NCI-H69 (cell line): ENCODE measurements at places on chromosomes 1 and 21.

DNA sequence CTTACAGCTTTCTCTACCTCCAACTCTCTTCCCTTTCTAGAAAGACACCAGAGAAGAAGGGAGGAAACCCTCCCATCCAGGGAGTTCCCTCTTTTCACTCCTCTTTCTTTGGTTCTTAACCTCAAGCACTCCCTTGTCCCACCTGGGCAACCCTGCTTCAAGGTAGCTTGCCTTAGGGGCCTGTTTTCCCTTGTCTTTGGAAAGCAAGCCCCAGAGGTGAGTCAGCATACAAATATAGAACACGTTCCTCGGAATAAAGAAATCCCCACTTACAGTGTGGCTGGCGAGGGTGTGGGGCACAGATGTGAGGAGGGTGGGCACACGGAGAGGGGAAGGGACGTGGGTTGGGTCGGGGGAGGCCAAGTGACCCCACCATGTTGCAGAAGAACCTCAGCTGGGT lies 26.1 kb upstream of the KCNE2 start:
- no peak for DNase-seq

- no peak for DNase-seq
Observed at GRCh38 chr1:97332716-97333115, 588.1 kb downstream of the DPYD start.

DNA sequence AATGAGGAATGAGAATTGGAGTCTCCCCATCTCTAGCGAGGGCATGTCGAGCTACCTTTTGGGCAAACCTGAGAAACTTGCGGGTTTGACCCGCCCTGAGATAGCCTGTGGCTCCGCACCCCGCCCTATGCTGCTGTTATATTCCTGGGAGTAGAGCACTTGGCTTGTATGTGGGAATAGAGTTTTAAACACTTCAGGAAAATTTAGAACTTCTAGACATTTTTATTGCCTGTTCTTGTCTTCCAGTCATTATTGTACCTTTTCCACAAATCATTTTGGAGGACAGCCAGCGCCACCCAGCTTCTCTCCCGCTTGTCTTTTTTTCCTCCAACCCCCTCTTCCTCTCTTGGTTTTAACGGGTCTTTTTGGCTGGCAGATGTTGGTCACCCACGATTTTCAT lies 738 bp downstream of the GNPAT start:
- DNase-seq: peak; percentile 59

DNA sequence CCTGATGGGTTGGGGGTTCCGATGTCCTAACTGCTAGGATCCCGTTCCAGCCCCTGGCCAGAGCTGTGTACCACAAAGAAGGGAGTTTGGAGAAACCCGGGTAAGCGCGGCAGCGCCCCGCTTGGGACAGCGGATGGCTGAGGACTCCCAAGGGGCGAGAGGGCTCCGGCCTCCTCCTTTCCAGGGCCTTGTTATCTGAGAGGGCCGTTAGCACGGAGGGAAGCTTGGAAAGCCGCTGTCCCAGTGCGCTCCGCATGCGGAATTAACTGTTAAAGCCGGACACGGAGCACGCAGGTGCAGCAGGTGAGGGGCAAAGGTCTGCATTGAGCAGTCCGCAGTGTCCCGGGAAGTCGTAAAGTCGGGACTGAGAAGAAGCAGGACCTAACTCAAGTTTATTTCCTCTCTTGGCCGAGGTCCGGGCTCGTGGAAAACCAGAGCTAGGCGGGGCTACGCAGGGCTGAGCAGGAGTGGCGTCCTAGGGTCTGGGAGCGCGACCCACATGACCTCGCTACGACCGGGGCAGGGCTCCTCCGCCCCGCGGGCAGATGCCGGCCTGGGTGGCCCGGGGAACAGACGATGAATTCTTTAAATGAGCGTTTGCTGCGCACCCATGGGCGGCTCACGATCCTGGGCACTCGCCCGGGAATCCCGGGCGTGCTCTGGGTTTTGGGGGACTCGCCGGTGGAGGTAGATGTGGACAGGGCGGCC lies 4.5 kb downstream of the LHX4 start:
- no peak for DNase-seq

DNA sequence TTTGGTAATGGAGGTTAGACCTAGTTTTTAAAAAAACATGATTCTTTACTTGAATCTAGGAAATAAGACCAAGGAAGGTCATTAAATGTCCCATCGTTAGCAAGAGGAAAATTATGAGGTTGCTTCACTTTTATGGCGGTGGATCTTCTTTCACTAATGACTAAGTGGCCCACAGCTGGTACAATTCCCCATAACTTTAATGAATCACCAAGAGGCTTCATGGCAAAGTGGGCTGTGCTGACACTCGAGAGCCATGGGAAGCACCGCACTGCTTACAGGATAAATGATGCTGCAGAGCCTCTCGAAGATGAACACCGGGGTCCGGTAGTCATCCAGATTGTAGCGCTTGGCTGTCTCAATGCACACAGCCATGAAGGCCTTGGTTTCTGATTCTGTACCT lies 108.8 kb downstream of the UBR4 start:
- no peak for DNase-seq

GRCh38 chr1:119462964-119463363 lies 44.0 kb upstream of the HSD3B1 start:
- peak; percentile 4 for DNase-seq

- DNase-seq: no peak
Observed at GRCh38 chr21:35324372-35325220, 275.5 kb upstream of the RUNX1 start.

DNA sequence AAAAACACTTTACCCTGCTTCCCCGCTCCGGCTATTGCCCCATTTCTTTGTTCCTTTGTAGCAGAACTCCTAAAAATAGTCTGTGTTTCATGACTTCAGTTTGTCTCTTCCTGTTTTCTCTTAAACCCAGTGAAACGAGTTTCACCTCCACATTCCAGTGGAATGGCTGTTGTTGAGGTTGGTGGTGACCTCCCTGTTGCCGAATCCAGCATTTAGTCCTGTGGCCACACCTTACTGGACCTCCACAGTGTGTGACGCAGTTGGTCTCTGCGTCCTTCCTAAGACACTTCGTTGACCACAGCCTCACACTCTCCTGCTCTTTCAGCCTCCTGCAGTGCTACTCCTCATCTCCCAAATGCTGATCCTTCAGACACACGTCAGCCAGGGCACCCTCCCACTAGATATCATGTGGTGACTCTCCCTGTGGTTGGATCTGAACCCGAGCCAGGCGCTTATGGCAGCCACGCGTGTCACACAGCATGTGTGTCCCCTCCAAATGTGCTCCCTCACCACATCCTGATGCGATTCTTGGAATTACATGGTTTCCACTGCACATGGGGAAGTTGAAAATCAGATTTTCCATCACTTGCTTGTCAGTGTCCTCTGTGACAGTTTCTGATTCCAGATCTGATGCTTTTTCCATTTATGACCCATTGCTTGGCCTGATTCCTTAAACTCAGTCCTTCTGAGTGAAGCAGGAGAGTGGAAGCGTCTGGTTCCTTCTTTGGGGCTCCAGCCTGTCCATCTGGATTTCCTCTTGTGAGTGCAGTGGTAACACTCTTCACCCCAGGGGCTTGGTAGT lies 99.1 kb upstream of the ARTN start:
- DNase-seq: no peak

DNA sequence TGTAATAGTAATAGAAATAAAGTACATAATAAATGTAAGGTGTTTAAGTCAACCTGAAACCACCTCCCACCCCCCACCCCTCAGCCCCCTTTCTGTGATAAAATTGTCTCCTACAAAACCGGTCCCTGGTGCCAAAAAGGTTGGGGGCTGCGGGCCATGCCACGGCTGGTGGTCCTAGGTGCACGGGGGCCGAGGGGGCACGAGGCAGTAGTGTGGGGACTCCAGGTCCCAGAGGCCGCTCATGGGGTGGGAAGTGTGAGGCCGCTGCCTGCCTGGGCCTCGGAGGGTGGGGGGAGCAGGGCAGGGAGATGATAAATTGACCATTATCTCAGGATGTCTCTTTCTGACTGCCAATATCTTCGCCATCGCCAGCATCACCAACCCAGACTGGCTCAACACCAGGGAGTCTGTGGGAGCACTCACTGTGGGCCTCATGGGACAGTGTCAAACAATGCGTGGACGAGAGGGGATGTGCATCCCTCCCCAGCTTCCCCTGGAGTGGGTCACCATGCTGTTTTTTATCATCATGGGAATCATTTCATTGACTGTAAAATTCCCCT lies 6.5 kb downstream of the ZBTB17 start:
- DNase-seq: no peak

- DNase-seq: no peak
Observed at GRCh38 chr1:84462118-84462517, 16.9 kb upstream of the RPF1 start.

GRCh38 chr21:20902998-20903397 lies 95.2 kb upstream of the NCAM2 start:
- no peak for DNase-seq

- no peak for DNase-seq
Observed at GRCh38 chr1:180532854-180533253, 25.9 kb upstream of the OVAAL start.

DNA sequence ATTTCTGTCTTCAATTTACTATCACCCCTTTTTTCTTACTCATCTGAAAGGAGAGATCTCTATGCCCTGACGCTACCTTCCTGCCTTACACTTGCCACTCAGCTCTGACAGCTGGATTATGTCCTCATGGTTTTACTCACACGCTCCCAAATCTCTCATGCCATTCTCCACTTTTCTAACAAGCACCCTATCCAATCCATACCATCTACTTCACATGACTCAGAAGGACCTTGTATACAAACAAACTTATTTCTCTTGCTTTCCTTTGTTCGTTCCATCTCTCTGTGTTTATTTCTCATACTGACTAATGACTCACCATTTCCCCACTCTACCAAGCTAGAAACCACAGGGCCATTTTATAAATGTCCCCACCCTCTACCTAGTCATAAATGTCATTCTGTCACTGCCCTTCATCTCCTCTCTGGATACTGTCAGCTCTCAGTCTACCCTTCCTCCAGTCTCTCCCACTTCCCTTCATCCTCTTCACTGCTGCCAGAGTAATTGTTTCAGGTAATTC lies 87.3 kb downstream of the USP24 start:
- DNase-seq: no peak

DNA sequence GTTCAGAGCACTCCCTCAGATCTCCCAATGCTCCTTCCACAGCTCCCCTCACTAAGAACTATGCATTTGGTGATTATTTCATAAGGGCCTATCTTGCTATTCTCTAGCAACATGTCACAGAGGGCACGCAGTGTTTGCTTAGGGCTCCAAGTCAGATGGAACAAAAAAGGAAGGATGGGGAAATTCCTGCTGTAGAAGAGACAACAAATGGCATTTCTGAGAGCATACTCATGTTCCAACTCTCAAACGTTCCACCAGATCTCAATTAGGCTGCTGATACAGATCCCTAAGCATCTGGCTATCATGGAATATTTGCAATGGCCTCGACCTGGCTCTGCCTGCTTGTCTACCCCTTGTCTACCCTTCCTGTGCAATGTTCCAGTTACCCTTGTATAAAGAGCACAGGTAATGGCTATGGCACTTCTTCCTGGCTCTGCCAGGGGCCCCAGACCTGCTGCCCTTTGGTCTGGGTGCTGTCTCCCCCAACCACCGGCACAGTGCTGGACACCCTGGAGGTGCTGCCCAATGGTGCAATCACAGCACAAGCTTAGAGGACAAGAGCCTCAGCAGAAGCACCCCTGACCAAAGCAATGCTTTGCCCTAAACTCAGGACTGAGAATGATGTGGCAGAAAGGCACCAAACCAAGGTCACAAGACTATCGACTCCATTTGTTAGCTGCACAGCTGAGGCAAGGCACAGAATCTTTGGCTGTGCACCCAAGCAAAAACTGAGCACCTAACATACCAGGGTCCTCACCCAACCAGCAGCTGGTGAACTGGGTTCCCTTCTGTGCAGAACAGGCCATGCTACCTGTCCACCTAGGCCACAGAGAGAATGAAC lies 3.6 kb downstream of the PARP1 start:
- DNase-seq: peak; percentile 71

GRCh38 chr1:54245501-54245900 lies 45.5 kb downstream of the MRPL37 start:
- DNase-seq: no peak

DNA sequence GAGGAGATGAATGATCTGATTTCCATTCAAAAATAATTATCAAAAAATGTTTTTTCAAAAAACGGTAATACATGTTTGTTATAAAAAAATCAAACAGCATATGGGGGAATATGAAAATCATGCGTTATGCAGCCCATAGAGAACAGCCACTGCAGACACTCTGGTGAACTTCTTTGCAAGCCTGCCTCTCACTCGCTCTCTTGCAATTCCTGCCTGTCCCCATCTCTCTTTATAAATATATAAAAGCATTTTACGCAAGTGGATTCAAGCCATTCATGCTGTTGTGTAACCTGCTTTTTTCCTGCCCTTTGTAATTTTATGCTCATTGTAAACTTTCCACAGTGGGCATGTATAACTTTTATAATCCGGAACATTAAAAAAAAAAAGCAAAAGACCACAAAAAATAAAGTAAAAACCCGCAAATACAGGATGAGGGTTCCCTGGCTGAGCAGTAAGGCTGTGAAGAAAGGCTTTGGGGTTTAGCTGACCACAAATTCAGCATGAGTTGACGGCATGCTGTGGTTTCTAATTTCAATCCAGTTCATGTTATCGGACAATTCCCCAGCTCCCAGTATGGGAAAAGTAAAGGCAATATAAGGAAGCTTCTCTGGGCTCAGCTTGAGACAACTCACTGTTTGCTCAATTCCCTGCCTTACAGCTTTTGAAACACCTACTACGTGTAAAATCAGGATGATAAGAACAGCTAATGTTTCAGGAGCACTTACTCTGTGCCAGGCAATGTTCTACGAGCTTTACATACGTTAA lies 52.8 kb upstream of the ZBTB40 start:
- DNase-seq: no peak

DNA sequence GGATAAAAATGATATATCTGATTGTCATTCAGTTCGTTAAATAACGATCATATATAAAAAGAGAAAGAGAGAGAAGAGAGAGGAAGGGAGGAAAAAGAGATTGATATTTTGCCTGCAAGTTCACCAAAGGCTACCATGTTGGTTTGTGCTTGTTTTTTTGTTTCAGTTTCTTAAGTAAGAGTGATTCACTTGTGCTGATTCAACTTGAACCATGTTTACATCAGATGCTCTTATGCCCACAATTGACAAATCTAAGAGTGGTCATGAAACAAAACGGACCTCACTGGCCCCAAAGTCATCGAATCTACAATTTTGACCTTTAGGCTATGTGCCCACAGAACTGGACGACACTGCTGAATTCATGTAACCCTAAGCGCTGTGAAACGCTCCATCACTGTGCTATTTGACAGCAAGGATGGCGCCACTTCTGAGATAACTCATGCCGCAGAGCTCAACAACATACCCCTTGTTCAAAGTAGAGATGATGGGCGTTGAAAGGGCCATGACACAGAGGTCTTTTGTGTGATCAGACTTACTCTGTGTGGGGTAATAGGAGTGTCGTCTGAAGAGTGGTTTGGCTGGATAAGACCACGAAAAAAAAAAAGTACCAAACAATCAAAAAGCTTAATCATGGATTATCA lies 481.4 kb downstream of the SETD4 start:
- no peak for DNase-seq
